ENCODE measurements at places on chromosomes 12 and 14.

- DNase-seq: no peak
These were observed 21.0 kb downstream of the TMEM116 start for GRCh38 chr12:111991946-111992345.

DNA sequence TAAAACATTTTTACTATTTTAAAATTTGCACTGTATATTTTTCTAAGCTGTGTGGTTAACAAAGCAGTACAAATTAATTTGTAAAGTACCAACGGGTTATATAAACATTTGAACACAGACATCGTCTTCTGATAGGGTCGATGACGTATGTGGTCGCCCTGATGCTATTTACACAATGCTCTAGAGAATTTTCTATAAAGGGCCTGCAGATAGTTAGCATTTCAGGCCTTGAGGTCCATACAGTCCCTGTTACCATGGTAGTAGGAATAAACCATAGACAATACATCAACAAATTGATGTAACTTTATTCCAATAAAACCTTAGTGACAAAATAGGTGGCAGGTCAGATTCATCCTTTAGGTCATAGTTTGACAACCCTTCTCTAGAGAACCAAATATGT is 25.7 kb upstream of the PDZRN4 start:
- DNase-seq: no peak

DNA sequence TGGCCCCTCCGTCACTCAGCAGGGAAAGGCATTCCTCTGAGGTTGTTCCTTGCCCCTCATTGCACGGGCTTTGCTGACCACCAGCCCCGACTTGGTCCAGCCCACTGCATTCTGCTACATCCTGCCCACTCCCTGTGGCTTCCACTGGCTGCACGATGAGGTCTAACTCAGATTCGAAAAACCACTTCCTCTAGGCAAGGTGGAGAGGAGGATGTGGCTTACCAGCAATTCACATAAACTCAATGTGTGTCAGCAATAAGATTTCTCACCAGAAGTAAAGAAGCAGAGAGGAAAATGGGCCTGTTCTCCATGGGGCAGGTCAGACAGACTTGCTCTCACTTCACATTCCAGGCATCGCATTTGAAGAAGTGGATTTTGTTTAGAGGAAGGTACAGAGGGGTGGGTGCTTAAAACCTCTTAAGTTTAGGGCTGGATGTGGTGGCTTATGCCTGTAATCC is 14.7 kb downstream of the GPR68 start:
- DNase-seq: peak; percentile 20

DNA sequence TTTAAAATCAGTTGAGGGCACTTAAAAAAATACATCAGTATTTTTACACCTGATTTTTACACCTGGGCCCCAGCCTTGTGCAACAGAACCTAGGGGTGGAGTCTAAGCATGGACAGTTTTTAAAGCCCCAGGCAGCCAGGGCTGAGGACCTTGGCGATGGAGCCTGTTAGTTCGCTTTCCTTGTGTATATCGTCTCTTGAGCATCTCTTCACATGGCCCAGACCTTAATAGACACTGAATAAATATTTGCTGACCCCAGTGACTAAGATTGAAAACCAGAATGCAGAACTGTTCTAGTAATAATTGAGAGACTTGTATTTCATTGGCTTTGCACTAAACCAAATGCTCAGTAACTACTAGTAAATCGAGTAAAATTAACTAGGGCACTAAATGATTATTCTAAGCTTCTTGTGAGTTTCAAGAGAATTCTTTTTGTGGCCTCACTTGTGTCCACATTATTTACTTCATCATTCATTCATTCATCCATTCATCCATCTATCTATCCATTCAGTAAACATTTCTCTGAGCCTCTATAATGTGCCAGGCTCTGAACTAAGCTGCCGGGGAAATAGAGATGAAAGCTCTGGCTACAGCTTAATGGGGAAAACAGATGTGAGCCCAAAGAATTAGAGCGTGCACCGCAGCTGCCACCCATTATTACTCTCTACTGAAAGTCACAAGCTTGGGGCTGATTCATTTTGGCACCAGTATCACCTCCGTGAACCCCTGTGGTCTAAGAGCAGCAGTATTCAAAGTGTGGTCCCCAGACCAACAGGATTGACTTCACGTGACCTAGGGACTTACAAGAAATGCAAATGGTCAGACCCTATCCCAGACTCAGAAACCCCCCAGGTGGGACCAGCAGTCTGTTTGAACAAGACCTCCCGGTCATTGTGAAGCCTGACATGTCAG is 30.7 kb upstream of the BCL7A start:
- DNase-seq: no peak

DNA sequence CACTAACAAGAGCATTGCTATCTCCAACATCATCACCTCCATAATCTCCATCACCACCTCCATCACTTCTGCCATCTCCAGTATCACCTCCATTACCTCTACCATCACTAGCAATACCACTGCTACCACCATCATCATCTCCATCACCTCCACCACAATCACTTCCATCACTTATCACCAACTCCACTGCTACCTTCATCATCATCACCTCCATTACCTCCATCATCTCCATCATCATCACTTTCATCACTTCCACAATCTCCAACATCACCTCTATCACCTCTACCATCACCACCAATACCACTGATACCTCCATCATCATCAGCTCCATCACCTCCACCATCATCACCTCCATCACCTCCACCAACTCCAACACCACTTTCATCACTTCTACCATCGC is 102.4 kb upstream of the TMEM132C start:
- DNase-seq: no peak

- no peak for DNase-seq
These were observed 9.8 kb downstream of the ACVRL1 start for GRCh38 chr12:51917041-51917590.
